ENCODE measurements at places on chromosomes 3 and 15.
A peak's percentile ranks its signal among the peaks of the same experiment; 100 is the strongest.

DNA sequence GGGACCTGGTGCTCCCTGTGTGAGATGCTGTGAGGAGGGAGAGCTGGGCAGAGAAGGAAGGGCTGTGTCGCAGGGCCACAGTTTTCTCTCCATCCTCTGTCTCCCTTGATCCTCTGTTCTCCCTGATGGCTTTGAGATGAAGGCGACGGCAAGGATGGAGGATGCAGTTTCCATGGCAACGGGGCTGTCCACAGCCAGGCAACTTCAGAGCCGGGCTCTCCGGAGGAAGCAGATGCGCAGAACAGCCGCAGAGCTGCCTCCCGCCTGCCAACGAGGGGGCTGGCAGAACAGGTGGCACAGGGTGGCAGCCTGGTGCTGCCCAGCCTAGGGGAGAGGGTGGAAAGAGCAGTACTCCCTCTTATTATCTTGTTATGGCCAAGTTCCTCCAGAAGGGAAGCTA is 9.9 kb upstream of the GRM2 start:
- DNase-seq, result no peak

GRCh38 chr3:127967316-127967715 is 52.3 kb downstream of the KBTBD12 start:
- no peak for DNase-seq

- DNase-seq, result no peak
Measured at GRCh38 chr3:38141952-38142273, 3.5 kb downstream of the MYD88 start.

DNA sequence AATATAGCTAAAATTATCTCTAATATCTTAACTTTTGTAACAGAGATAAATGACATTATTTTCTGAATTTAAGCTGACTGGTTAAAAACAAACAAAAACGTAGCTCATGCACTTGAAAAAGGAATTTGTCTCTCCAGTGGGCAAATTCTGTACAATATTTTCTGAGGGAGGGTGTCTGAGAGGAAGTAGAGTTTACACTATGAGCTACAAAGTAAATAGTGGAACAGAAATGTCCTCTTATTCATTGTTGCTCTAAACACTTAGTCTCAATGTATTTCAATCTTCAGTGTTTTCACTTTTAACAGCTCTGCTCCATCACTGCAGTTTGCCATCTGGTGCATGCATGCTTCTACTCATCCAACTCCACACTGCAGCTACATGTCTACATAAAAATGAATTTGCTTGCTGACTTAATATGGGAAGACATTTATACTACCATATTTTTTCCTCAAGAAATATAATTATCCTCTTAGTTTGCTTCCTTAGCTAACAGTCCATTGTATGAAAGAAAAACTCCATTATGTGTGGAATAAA is 817.4 kb upstream of the LMCD1 start:
- DNase-seq, result no peak

- no peak for DNase-seq
Measured at GRCh38 chr3:123590685-123591450, 6.0 kb upstream of the HACD2 start.

- DNase-seq, result peak; percentile 94
Measured at GRCh38 chr3:3705090-3705775, 94.0 kb upstream of the LRRN1 start.

GRCh38 chr3:45772341-45773035 is 23.8 kb downstream of the SLC6A20 start:
- no peak for DNase-seq

GRCh38 chr3:184872200-184872599 is 60.2 kb downstream of the VPS8 start:
- DNase-seq, result no peak

DNA sequence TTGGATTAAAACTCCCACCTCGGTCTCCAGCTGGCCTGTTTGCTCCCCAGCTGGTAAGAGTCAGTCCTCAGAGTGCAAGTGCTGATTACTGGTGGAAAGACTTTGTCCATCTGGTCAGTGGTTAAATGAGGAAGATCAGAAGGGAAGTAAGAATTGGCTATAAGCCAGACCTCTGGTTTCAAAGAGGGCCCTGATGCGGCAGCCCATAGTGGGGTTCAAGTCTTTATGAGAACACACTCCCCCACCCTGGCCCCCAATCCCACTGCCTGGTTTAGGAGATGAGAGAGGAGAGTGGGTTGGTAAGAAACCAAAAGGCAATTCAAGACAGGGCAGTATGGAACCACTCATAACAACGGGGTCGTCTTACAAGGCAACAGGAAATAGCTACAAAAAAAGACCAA is 65.0 kb downstream of the FRMD4B start:
- peak; percentile 33 for DNase-seq

- no peak for DNase-seq
Measured at GRCh38 chr3:30679045-30679444, 72.6 kb downstream of the TGFBR2 start.

DNA sequence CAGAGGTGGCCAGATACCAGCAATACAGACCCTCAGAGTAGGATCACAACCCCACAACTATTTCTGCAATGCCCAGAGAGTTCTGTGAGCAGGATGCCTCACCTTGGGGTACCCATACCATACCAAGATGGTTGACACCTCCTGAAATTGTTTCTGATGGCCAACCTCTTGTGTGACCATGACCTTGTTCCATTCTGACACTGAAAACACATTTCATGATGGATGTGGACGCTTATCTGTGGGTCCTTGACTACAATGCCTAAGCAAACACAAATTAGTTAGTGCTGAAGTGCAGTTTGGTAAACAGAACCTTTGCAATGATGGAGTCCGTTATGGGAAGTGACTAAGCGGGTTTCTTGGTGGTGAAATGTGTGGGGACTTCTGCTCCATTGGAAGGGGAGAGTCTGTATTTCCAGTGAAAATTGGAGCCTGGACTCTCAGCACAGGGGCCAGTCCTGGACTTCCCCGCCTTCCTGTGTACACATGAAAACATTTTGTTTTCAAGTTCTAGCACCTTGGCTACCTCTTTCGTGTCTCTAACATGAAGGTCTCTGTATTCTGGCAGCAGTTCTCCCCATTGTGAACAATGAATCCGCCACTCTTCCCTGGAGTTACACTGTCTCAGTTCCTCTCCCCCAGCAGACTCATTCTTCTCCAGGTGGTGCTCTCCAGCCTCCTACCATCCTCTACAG is 106.2 kb downstream of the XXYLT1 start:
- DNase-seq, result no peak

DNA sequence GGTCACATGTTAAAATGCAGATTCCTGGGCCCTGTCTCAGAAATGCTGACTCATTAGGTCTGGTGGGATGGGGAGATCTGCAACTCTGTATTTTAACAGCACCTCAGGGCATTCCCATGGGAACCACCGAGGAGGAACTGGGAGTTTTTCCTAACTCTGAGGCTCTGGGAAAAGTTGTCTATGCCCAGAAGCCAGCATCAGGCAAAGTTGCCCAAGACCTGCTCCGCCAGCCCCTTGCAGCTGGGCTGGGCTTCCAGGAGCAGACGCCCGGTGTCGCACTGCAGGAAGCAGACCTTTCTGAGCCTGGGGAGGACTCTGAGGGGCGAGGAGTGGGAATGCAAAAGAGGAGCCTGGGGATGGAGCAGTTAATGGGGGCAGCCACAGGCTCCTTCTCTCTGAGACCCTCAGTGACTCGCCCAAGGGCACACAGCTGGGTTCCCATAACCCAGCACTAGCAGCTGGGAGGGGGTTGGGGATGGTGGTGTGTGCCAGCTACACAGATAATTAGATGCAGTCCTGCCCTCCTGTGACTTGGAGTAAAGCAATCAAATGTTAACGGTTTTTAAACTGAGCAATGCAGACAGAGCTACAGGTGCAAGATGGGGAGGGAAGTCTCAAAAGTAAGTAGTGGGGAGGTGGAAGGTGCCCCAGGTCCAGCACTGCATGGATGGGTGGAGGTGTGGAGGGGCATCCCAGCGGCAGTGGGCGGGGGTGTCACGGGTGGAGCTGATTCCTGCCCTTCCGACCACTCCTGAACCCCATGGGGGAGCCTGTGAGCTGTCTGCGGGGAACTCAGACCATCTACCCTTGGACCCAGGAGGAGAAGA is 100.4 kb downstream of the LSM3 start:
- DNase-seq, result no peak

DNA sequence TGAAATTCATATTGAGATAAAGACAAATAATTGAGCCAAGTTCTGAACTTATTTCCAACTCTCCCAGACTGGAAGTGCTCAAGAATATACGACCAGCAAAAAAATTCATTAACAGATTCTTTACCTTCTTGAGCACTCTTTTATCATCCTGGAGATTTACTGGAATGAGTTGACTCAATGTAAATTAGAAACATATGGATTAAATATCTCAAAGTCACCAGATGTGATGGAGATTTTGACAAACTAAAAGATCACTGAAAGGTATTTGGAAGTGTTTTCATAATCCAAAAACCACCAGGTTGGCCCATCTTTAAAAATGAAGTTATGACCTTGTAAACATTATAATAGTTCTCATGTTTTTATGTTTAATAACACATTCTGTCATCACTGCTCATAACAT is 433.2 kb upstream of the RASGRP1 start:
- DNase-seq, result no peak

DNA sequence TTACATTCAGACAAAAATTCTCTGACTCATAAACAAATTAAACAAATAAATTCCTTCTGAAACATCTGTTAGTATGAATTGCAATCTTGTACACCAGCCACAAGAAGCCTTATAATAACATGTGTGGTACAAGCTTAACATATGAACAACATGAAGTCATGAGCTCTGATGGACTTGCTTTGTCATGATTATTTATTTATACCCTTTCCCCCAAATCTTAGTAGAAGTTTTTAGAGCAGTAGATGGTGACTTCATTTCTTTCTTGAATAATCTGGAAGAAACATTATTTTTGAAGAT is 633.4 kb downstream of the EPHA3 start:
- DNase-seq, result no peak

GRCh38 chr3:88149101-88149508 is 654 bp upstream of the C3orf38 start:
- DNase-seq, result no peak

GRCh38 chr15:93985925-93986324 is 245.4 kb upstream of the MCTP2 start:
- no peak for DNase-seq

DNA sequence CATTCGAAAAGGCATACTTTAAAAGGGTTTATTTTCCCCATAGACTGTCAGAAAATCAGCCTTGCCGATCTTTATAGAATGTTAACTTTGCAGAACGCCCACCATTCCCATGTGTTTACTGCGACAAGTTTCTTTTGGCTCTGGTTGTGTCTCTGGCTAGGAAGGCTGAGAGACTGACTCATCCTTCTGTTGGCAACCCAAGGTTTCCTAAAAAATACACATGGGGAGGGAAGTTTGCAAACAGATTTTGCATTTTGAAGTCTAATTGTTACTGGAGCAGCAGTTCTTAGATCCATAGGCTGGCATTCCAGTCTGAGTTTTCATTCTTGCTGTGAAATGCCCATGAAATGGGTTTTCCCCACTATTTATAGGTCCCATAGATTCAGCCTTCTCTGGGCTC is 37.9 kb upstream of the MINAR1 start:
- DNase-seq, result no peak

GRCh38 chr3:37625051-37625450 is 236.6 kb upstream of the CTDSPL start:
- DNase-seq, result no peak

DNA sequence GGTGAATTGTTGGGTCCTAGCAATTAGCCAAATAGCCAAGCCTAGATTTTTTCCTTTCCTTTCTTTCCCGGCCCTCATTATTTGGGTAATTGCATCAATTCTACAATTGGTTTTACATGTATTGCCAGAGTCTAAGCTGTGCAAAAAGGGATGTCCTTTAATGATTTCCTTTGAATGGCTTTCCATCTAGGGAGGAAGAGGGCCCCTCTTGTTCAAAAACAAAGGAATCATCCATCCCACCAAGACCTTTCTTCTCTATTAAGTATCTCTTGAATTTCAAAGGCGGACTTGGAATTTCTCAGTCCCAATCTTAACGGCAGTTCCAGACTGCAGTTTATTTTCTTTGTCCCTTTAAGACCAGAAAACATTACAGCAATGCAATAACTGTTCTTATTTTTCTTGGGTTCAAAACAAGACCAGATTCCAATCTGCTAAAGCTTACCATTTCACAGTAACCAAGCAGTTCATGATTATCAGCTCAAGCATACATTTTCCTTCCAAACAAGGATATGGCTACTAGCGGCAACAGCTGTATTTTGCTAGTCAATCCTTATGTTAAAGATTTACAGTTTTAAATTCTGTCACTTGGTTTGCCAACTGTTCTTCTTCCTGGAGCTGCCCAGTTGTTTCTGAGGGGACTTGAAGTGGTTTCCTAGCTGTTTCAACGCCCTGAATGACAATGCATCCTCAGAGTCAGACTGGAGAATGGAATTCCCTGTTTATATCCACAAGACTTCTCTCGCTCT is 91.4 kb upstream of the LRIG1 start:
- DNase-seq, result no peak

DNA sequence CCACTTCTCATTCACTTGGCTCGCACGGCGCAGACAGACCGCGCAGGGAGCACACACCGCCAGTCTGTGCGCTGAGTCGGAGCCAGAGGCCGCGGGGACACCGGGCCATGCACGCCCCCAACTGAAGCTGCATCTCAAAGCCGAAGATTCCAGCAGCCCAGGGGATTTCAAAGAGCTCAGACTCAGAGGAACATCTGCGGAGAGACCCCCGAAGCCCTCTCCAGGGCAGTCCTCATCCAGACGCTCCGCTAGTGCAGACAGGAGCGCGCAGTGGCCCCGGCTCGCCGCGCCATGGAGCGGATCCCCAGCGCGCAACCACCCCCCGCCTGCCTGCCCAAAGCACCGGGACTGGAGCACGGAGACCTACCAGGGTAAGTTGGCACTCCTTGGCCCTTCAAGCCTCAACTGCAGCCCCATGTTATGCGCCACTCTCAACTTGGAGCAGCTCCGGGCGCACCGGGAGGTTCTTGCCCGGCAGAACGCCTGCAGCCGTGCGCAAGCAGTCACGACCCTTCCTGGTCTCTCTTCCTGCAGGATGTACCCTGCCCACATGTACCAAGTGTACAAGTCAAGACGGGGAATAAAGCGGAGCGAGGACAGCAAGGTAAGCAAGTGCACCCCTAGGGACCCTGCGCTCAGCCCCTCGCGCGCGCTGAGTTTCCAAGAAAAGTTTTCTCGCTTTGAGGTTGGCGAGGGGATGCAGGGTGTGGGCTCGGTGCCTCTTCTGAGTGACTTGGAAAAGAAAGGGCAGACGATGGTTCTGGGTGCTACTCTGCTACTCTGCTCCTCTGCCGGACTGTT is at the start of gene BHLHE40:
Gene BHLHE40, plus strand, starts transcription at position 10 of the 801 bp plus-strand sequence. Its CDS starts 282 bp downstream, at position 292.
- no peak for DNase-seq

DNA sequence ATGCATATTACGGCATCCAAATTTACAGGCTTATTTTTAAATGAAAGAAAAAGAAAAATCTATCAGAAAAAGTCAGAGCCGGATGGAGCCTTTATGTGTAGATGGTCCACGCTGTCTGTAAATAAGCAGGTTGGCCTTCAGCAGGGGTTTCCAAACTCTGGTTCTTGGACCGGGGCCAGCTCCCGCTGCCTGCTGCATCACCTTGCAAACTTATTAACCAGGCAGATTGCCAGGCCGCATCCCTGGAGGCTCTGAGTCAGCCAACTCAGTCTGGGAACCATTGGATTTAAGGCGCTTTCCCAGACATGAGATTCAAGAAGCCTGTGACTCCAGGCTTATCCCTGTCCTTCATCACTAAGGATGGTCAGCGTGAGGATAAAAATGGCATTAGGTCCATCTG is 212.4 kb downstream of the OPA1 start:
- DNase-seq, result peak; percentile 84

Data from right hindlimb (tissue), 1 donor.